Omental fat pad (tissue), 4 donors: ENCODE measurements at places on chromosomes 6 and 20. TPM values are rescaled to one million over a fixed set of nuclear protein-coding genes. Genes with fewer than 3 reads are reported as not detected.

The CEP250 gene
- 16.3 TPM for total RNA-seq

DNA sequence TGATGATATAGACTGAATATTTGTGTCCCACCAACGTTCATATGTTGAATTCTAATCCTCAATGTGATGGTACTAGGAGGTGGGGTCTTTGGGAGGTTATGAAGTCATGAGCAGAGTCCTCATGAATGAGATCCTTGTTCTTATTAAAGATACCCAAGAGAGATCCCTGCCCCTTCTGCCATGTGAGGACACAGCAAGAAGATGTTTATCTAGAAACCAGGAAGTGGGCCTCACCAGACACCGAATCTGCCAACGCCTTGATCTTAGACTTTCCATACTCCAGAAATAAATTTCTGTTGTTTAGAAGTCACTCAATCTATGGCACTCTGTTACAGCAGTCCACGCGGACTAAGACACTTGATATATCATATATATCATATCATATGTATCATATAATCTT, 67.7 kb upstream of the GCM1 start:
- no peak for DNase-seq

GRCh38 chr20:31991339-31991705, 18.9 kb upstream of the CCM2L start:
- no peak for DNase-seq

- DNase-seq = no peak
Observed at GRCh38 chr20:415820-416322, 7.8 kb downstream of the RBCK1 start.

DNA sequence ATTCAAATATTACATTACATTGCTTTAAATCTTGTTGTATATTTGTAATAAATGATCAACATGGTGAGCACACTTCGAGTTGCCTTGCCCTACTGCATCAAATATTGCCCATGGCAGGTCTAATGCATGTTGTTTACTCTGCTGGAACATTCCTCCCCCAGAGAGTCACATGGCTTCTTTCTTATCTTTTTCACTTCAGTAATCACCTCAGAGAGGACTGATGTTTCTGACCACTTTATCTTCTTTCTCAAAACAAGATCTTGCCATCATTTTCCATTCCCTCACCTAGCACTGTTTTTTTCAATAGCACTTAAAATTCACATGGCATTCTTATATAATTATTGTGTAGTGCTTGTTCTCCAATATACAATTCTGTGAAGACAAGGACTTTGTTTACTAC, 243.5 kb upstream of the THEMIS start:
- no peak for DNase-seq
